ENCODE measurements at places on chromosomes 16 and 17.

GRCh38 chr16:4410335-4411075 is 5.9 kb downstream of the CORO7 start:
- peak; percentile 22 for DNase-seq

DNA sequence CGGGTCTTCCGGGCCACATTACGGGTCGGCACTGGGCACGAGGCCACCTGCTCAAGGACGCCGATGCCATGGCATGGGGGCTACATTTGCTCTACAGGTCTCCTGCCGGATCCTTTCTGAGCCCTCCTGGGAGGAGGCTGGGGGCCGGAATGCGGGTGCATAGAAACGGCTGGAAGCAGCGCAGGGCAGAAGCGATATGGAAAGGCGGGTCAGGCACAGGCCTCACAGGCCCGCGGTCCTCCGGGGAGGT is 28.4 kb downstream of the AXIN1 start:
- DNase-seq = no peak

- no peak for DNase-seq
Observed at GRCh38 chr17:66799849-66800537, 34.9 kb upstream of the CACNG5 start.

DNA sequence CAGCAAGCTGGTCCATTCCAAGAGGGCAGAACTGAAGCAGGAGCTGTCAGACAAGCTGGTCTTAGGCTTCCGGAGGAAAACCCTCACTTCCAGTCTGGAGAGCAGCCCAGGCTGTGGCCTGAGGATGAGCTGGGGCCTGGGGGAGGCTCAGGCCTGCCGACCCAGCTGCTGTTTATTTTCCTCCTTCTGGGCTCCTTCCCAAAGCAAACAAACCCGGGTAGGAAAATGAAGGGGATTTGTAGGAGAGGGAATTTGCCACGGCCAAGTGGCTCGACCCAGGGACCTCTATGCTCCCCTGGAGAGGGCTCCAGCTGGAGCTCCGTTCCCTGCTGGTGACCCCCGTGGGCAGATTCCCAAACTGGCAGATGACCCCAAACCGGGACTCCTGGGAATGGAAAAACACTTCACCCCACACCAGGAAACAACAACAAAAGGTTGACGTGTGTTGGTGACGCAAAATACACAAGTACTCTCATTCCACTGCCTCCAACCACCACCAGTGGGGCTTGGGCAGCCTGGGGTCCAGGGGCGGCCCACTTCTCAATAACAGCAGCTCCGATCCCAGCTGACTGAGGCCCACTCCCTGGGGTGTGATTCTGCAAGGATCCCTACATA is 8.8 kb downstream of the JUP start:
- no peak for DNase-seq

- no peak for DNase-seq
Observed at GRCh38 chr16:85909932-85910853, 11.2 kb downstream of the IRF8 start.

GRCh38 chr17:73683771-73684170 is 39.5 kb upstream of the SDK2 start:
- no peak for DNase-seq

DNA sequence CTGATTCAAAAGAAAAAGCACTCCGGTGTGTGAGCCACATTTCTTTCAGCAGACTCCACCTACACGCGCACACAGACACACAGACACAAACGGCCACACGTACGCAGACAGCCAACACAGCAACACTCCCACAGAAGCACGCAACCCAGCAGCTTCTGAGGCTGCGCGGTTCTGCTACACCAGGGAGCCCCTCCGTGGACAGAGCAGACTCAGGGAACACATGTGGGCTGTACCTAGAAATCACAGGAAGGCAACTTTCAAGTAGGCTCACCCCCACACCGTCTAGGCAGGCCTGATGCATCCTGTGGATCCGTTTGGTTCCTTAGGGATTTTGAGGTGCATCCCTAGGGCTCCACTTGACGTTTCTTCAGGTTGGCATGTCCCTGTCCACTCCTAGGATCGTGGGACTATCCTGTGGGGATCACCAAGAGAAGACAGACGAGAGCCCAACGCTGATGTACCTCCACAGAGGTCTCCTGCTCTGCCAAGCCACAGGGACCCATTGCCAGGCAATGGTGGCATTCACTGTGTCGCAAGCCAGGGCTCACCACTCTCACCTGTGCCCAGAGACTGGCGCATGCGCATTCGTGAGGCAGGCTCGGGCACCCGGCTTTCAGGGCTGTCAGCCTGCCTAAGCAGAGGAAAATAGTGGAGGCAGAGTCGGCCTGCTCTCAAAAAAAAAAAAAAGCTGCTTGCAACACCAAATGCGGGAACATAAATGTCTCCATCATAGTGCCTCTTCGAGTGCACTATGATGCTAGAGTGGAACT is 2333.3 kb downstream of the TP53TG3F start:
- DNase-seq = no peak

GRCh38 chr16:84526794-84527531 is 22.5 kb upstream of the MEAK7 start:
- no peak for DNase-seq

DNA sequence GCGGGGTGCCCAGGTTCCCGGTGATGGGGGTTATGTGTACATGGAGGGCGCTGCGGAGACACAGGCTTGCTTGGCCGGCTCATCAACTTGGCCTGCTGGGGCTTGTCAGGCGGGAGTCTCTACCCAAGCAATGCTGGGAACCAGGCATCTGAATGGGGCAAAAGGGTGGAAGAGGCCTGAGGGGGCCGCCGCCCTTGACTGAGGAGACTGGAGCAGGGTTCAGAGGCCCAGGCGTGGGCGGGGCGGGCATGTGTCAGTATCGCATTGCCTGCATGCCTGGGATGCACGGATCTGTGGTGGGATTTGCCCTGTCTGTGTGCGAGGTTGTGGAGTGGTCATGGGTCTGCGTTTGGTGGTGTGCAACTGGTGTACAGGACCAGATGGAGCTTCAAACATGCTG is 21.1 kb downstream of the ARHGAP23 start:
- DNase-seq = no peak

- no peak for DNase-seq
Observed at GRCh38 chr16:84840687-84841627, 21.2 kb downstream of the CRISPLD2 start.

GRCh38 chr16:60818465-60818864 is 1217.8 kb downstream of the CDH8 start:
- no peak for DNase-seq

- peak; percentile 37 for DNase-seq
Observed at GRCh38 chr17:34171245-34171818, 83.8 kb upstream of the CCL2 start.

- DNase-seq = peak; percentile 32
Observed at GRCh38 chr16:22161999-22162655, at the start of gene SDR42E2. SDR42E2 (plus strand) TSS chr16:22162506; CDS start chr16:22165583, 3,077 bp downstream.

DNA sequence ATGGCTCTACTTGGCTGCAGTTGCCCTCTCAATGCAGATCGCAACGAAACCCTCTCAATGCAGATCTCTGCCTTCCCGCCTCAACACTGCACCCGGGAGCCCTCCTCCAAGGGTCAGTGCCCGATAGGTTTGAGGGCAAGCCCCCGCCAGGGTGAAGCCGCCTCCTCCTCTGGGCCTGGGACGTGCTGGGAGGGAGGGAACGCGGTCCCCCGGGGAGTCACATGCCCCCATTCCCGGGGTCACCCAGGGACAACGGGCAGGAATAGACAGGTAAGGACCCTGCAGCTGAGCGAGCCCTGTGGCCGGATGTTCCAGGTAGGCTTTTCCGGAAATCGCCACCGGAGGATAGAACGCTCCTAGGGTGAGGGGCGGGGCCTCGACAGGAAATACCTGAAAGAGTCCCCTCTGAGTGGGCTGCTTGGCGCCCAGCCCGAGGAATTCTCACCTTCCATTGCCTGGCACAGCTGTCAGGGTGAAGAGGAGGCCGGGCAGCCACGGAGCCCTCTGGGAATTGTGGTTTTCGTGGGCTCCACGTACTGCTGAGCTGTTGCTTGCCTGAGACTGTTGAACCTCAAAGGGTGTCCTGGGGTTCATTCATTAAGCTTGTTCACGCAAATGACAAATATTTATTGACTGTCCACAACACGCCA is 12.8 kb downstream of the ZNF174 start:
- DNase-seq = no peak
